ENCODE measurements at places on chromosomes 1 and 21.
A peak's percentile ranks its signal among the peaks of the same experiment; 100 is the strongest.

DNA sequence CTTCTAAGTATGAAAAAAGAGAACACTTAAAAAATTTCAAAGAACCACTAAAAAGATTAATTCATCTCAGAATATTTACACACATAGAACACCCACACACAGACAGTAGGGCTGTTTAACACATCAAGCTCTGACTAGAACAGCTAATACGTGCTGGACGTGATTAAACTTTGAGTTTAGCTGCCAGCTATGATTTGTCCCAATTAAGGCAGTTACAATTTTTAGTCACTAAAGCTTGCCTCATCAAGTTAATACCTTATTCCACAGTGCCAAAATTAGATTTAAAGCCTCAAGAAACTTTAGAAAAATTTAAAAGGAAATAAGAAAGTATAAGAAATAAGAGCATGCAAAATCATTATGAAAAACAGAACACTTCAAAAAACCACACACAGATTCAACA is 18.9 kb downstream of the SLC16A1 start:
- peak; percentile 41 for DNase-seq

DNA sequence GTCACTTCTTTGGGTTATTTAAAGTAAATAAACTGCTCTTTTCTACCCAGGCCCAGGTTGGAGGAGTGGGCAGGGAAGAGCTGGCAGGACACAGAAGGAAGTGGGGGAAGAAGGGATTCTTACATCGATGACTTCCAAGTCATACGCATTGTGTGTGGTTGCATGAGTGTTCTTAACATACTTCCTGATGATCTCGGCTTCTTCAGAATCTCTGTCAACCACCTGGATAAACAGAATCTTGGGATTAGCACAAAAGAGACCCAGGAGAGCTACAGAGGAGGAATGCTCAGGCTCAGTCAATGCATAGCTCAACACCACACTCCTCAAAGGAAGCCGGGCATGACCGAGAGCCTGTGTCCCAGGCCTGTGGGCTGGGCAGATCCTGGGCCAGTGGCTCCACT is 42.1 kb downstream of the PARP1 start:
- no peak for DNase-seq

DNA sequence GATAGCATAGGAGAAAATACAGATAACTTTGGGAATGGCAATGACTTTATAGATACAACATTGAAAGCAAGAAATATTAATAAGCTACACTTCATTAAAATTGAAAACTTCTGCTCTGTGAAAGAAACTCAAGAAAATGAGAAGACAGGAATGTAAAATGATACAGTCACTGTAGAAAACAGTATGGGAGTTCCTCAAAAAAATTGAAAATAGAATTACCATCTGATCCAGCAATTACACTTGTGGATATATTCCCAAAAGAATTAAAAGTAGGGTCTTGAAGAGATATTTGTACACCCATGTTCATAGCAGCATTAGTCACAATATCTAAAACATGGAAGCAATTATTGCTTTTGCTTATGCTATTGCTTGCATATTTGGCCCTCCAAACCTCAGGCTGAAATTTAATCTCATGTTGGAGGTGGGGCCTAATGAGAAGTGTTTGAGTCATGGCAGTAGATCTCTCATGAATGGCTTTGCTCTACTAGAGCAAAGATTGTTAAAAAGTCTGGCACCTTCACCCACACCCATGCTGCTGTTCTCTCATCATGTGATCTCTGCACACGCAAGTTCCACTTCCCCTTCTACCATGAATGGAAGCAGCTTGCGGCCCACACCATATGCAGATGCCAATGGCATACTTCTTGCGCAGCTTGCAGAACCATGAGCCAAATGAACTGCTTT is 15.3 kb upstream of the AHCYL1 start:
- DNase-seq = no peak

- DNase-seq = no peak
Measured at GRCh38 chr1:85599076-85599491, 18.5 kb downstream of the CCN1 start.

DNA sequence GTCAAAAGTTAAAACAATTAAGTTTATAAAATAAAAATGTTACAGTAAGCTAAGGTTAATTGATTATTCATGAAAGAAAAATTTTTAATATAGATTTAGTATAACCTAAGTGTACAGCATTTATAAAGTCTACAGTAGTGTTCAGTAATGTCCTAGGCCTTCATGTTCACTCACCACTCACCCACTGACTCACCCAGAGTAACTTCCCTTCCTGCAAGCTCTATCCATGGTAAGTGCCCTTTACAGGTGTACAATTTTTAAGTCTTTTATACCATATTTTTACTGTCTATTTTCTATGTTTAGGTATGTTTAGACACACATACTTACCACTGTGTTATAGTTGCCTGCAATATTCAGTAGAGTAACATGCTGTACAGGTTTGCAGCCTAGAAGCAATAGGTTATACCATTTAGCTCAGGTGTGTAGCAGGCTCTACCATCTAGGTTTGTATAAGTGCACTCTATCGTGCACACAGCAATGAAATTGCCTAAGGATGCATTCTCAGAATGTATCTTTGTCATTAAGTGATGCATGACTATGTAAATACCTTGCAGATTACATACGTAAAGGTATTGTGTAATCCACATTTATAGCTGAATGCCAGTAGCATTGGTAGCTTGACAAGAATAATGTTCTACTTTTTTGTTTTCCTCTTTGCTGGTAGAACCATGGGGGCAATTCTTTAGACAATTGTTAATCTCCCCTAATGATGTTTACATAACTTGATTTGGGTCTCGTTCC is 35.7 kb upstream of the GPR88 start:
- DNase-seq = no peak

DNA sequence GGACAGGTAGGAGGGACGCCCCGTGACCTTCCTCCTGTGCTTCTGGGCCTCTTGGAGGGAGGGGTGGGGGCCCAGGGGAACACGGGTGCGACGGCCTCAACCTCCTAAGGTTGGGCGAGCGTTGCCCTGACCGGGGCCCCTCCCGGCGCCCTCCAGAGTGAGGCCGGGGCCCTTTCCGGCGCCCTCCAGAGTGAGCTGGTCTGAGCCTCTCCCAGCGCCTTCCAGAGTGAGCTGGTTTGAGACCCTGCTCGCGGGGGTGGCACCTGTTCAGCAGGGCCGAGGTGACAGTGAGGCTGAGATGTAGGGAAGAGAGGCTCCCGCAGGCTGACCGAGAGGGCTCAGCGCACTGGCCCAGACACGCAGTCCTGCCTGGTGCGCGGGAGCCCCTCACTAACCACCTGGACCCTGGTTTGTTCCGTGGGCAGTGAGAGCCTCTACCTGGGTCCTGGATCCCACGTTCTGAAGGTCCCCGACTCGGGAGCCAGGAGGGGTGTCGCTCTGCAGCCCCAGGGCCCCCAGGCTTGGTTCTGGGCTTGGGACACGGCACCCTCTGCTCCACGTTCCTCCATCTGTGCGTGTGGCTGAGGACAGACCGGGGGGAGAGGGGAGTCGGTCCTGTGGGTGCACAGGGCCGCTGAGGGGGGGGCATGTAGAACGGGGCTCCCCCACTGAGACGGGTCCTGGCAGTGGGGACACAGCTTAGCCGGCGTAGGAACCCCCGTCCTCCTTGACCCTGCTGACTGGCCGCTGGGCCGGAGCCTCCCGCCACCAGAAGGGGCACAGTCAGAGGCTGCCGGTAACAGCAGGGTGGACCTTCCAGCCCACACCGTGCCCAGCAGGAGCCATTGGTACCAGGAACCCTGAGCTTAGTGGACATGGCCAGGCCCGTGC is 1.4 kb downstream of the COL6A1 start:
- no peak for DNase-seq

DNA sequence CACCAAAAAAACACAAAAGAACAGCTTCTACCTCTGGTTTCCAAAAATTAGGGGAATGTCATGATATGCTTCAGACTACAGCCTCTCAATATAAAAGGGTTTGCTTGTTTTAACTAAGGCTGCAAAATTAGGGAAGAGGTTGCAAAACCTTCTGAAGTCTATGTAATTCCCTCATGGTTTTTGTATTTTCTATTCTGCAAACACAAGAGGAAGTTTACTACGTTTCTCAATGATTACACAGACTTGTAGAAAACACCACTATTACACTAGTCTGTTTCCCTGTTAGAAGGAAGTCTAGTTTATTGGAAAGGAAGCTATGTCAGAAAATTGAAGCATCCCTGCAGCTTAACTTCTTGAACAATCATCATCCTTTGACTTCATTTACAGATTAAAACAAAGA is 229.7 kb upstream of the FMN2 start:
- DNase-seq = no peak

DNA sequence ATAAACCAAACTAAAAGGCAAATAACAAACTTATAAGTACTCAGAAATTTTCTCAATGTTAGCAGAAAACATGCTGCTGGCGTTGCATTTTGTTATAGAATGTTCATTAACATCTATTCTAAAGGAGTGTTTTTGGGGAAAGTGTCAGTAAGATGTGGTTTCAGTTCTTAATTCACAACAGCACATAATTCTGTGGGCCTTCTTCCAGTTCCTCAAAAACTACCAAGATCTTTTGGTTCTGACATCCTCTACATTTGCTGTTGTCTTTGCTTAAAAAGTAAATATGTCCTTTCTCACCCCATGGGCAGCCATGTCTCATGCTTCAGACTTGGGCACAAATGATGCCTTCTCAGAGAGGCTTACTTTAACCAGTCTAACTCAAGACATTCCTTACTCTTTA is 152.5 kb downstream of the CDC7 start:
- DNase-seq = peak; percentile 36

DNA sequence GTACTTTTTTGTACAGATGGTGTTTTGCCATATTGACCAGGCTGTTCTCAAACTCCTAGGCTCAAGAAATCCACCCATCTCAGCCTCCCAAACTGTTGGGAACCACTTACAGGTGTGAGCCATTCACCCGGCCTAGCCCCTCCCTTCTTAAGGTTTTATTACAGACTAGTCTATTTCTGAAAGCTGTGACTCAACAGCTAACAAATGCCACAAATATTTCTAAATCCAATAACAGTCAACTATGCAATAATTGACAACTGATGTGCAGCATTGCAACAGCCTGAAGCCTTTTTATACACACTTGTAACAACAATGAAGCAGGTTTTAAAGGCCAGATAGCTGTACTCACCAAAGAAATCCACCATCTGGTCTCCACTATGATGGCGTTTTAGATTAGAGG is 51.4 kb downstream of the GRIK1 start:
- no peak for DNase-seq

DNA sequence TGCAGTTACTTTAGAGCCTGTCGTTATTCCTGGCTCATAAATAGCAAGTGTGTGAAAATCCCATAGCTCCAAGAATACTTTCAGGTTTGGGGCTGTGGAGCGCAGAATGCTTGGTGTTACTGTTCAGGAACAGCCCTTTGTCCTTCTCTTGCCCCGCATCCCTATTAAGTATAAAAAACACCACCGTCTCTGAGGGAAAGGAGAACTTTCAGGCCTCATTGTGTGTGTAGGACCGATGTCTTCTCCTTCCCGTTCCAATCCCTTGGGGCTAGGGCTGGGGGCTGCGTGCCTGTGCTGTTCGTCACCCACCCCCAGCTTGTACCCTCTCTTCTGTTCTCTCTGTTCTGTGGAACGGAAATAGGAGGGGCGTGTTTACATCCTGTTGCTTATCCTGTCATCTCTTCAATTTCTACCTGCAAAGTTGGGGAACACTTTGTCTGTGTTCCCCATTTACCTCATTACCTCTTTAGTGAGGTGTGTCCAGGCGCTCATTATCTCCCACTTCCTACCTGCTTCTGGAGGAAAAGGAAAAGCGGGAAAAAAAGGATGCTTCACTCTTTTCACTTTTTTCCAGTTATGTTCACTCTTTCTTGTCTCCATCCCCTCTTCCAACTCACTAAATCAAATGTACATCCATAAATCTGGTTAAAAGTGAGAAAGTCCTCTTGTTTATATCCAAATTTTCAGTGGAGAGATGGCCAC is 788 bp upstream of the TXNIP start:
- peak; percentile 64 for DNase-seq

DNA sequence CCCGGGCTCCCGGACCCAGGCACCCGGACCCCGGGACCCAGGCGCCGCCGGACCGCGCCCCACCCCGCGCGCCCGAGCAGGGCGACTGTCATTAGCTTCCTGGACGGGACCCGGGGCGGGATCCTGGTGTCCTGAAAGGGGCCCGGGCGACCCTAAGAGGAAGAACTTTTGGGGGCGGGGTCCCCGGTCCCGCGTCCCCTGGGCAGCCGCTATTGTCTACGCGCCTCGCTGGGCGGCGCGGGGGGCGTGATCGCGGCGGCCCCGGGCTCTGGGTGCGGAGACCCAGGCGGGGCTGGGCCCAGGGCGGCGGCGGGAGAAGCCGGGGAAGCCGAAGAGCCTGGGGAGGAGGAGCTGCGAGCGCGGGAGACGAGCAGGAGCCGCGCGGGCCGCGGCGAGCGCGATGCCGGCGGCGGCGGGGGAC is 465 bp downstream of the HUNK start:
- DNase-seq = peak; percentile 53

- DNase-seq = no peak
Measured at GRCh38 chr1:232166942-232167341, 463.0 kb downstream of the SIPA1L2 start.

GRCh38 chr21:41684381-41685245 is 82.2 kb downstream of the RIPK4 start:
- DNase-seq = no peak

- DNase-seq = no peak
Measured at GRCh38 chr1:157852476-157852875, 10.9 kb upstream of the CD5L start.

DNA sequence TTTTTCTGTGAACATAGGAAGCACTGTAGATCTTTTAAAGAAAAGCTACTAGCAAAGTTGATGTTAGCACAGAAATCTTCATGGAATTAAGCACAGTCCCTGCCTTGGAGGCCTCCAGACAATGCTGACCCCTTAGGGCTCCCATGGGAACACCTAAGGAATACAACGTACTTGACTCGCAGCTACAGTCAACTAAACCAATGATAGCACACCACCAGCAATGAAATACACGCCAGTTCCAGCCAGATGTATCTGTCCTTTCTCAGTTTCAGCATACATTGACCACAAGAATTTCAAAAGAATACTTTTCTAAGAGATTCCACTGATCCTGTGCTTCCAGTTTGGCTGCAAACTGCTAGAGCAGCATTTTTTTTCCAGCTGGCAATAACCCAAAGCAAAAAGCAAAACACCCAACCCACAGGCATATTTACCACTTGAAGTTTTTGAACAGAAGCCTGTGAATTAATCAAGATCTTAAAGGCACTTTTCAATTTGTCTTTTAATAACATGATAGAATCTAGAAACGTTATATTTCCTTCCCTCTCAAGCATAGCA is 42.8 kb upstream of the KRTAP11-1 start:
- no peak for DNase-seq

- DNase-seq = no peak
Measured at GRCh38 chr1:116458695-116459094, 85.7 kb downstream of the ATP1A1 start.

DNA sequence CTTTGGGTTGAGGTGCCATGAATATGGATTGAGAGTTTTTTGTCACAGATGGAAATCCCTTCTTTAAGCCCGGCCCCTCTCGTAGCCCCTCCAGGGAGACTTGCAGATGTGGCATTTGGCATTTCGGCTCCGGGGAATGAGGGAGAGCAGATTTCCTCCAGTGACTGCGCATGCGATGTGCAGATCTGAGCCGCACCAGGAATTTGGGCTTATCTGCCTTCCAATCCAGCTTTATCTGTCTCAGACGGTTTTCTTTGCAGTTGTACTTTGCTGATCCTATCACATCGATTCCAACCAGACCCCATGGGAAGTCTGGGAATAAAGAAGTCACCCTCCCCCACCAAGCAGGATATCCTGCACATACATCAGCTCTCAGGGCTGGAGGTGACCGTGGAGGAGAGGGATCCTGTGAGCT is 11.7 kb downstream of the KIF26B start:
- DNase-seq = no peak

Measured in GM13976 (cell line).